ENCODE measurements at places on chromosomes 6 and 20.

GRCh38 chr6:25490018-25490801, 161.8 kb upstream of the SCGN start:
- peak; percentile 81 for DNase-seq

- no peak for DNase-seq
These were observed 255.3 kb upstream of the POU3F2 start for GRCh38 chr6:98579079-98579478.

GRCh38 chr20:61271312-61272231, 19.5 kb downstream of the CDH4 start:
- DNase-seq, result no peak

- DNase-seq, result no peak
These were observed 4.2 kb downstream of the RIMS4 start for GRCh38 chr20:44805979-44806620.

DNA sequence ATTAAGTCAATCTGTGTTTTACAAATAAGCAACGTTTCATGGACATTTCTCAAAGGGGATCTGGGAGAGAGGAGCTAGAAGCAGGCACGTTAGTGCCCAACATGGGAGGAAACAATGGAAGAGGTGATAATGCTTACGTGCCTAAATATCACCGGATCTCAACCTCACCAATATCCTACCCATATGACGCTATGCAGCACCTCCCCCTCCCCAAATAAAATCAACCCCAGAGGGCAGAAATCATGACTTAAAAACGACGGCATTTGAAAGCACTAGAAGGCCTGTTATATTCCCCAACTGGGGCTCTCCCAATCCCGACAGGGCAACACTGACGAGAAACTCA, 425 bp downstream of the HBS1L start:
- DNase-seq, result peak; percentile 13

GRCh38 chr6:158803733-158804143, 15.4 kb downstream of the EZR start:
- peak; percentile 28 for DNase-seq

GRCh38 chr20:17810062-17810631, 110.4 kb downstream of the BANF2 start:
- peak; percentile 17 for DNase-seq

- DNase-seq, result no peak
These were observed 2.0 kb downstream of the ZNF318 start for GRCh38 chr6:43367245-43367984.

- DNase-seq, result peak; percentile 14
These were observed 328.5 kb upstream of the AGPAT4 start for GRCh38 chr6:161602359-161602758.

DNA sequence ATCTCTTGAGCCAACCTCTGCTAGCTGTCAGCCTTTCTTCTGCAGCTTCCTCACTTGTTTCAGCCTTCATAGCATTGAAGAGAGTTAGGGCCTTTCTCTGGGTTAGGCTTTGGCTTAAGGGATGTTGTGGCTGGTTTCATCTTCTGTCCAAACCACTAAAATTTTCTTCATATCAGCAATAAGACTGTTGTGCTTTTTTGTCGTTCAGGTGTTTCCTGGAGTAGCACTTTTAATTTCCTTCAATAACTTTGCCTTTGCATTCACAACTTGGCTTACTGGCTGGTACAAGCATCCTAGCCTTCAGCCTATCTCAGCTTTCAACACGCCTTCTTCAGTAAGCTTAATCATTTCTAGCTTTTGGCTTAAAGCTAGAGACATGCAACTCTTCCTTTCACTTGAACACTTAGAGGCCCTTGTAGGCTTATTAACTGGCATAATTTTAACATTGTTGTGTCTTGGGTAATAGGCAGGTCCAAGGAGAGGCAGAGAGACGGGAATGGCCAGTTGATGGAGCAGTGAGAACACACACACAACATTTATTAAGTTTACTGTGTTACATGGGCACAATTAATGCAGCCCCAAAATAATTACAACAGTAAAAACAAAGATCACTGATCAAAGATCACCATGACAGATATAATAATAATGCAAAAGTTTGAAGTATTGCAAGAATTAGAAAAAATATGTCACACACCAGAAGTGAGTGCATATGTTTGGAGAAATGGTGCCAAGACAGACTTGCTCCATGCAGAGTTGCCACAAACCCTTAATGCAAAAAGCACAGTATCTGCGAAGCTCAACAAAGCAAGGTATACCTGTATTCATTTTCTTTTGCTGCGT, 98.6 kb downstream of the HIVEP1 start:
- peak; percentile 13 for DNase-seq

DNA sequence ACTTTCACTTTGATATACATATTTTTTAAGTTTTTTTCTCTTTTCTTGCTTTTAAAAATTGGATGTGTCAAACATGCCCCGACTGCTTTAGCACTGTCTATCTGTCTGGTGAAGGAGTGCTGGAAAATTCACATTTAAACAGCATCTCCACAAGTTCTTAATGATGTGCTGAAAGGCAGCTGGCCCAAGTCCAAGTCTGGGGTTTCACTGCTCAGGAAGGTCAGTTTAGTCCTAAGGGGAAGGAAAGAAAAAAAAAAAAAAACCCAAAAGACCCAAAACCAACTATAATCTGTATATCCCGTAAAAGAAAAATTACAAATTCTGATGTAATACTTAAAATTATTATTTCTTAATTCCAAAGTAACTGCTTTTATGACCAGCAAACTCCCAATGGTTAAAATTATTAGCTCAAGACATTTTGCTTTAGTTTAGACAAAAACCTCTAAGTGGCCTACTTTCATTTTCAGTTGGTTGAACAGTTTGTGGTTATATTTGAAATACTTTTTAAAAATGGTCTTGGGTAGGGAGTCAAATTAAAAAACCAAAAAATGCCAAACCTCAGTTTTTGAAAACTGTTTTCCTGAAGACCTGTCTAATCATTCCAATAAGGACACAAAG, 79.5 kb upstream of the PREP start:
- peak; percentile 63 for DNase-seq

DNA sequence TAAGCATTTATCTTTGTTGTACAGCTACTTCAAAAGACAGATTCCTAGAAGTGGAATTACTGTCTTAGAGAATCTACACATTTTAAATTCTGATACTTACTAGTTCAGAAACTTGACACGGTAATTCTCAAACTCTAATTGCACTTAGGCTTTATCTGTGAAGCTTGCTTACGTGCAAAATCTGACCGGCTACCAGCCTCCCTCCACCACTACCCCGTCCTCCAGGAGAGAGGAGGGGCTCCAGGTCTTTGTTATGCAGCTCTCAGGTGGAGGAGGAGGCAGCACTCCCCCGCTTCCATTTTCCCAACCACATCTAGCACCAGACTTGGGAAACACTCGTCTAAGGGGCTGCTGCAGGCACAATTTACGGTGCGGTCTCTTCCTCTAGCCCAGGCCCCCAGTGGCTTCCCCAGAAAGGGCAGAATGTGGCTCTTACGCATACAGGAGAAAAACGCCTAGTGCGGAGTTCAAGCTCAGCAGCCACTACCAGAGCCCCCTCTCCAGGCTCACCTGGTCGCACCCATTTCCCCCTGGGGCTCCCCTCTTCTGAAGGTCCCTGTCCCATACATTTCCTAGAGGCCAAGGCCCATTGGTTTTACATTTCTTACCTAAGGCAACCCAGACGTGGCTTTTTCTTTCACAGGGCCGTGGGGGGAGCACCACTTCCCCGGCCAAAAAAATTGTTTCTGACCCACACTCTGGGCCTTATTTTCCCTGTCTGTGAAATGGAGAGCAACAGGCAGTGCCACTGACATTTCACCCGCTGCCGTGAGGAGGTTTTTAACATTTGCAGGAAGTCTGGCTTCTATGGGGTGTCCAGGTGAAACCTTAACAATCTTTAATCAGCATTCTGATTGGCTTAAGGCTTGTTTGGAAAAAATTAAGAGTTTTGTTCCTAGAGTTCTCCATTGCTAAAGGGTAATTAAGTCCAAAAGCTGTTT, 1.6 kb upstream of the TGIF2 start:
- no peak for DNase-seq

DNA sequence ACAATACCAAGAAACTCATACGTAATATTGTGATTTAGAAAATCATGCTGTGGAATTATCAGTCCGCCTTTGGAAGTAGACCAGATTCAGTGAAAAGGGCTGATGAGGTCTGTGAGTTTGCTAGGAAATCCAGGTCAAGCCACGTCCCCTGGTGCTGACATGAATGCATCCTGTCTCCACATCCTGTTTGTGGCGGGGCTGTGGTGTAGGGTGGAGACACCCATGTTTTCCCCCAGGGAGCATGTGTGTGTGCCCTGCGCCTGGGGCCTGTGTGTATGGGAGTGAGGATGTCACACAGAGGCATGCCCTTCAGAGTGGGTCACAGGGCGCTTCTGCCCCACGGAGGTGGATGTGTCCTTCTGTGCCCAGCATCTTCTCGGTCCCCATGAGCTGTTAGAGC, 109.1 kb downstream of the SASH1 start:
- no peak for DNase-seq

- DNase-seq, result peak; percentile 100
These were observed 61.1 kb upstream of the SLC22A16 start for GRCh38 chr6:110537208-110538123.

DNA sequence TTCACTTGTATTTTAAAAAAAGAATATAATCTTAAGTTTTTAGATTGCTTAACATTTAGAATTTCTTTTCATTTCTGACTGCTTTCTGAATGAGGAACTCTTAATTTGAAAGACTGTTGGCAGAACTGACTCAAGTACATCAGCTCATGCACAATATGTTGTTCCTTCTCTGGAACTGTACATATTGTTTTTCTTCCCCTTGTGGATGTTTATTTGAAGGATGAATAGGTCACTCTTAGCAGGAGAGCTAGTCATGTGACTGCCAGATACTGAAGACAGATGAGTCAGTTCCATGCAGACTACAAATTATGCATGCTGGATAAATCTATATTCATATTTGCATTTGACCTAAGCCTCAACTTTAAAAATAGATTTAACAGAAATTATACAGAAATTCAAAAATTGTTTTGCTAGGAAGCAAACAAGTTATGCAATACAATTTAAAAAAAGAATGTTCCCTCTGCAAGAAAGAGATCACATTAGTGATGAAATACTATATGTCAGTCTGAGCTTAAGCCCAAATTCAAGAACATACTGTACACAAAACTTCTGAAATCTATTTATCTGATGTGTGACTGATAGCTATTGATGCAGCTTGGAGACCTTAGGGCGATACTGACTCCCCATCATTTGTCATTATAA, 1274.9 kb upstream of the GJE1 start:
- DNase-seq, result peak; percentile 94

- no peak for DNase-seq
These were observed 137.2 kb downstream of the EDN3 start for GRCh38 chr20:59437601-59438031.

GRCh38 chr6:25804804-25805203, 27.0 kb downstream of the SLC17A1 start:
- no peak for DNase-seq

DNA sequence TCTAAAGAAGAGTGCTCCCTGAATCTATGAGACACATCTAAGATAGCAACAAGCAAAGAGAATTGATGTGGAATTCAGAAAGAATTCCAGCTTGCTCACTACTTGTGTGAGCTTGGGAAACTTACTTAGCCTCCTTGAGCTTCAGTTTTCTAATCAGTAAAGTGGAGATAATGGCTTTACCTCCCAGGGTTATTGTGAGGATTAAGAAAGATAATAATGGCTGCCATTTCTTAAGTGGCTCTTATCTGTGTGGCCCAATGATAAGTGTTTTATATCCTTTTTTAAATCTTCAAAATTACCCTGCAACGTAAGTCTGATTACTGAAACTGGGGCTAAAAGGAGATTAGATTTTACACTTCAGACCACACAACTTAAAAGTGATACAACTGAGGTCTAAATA, 418.5 kb downstream of the LMBRD1 start:
- no peak for DNase-seq

- peak; percentile 86 for DNase-seq
These were observed 26.2 kb downstream of the BCAS1 start for GRCh38 chr20:54044156-54044555.

GRCh38 chr6:31574106-31575061, 981 bp upstream of the TNF start:
- DNase-seq, result no peak

GRCh38 chr6:2220154-2220553, 25.3 kb downstream of the GMDS start:
- DNase-seq, result no peak

DNA sequence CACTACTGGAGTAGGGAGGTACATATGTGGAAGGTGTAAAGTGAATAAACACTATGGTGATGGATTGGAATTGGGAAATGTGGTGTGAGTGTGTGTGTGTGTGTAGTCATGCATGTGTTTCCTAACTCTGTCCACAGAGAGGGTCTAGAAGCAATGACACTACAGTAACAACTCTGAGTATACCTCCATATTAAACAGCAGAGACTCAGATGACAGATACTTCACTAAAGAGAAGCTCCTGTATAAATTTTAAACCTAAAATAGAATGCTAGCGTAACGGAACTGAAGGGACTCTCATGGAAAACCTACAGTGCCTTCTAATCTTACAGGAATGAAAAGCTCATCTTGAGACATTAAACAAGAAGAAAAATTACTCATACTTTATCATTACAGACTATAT, 150.5 kb downstream of the SLC16A10 start:
- peak; percentile 34 for DNase-seq

DNA sequence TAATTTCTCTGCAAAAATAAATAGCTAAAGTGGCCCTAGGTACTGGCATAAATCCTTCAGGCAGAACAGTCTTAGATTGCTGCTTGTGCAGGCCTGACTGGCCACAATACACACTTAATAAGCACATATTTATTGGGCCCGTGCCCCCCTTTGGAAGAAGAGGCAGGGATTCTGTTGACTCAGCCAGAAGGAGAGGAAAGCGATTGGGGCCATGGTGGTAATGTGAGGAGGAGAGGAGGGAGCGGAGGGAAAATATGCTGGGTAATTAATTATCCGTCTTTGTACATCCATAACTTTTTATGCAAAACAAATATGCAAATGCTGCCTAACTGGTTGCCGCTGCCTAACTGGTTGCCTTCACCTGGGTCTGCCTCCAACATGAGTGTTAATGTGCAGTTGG, 36.2 kb downstream of the CD40 start:
- no peak for DNase-seq

DNA sequence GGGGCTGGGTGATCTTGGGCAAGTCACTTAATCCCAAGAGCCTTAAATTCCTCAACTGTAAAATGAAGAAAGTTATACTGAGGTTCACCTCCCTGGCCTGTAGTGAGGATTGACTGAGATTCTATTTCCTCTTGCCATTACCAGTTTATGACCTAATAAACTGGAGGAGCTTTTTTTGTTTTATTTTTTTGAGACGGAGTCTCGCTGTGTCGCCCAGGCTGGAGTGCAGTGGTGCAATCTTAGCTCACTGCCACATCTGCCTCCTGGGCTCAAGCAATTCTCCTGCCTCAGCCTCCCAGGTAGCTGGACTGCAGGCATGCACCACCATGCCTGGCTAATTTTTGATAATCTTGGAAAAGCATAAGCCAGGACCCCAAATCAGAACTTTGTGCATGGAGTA, 161.4 kb upstream of the SNX9 start:
- no peak for DNase-seq

DNA sequence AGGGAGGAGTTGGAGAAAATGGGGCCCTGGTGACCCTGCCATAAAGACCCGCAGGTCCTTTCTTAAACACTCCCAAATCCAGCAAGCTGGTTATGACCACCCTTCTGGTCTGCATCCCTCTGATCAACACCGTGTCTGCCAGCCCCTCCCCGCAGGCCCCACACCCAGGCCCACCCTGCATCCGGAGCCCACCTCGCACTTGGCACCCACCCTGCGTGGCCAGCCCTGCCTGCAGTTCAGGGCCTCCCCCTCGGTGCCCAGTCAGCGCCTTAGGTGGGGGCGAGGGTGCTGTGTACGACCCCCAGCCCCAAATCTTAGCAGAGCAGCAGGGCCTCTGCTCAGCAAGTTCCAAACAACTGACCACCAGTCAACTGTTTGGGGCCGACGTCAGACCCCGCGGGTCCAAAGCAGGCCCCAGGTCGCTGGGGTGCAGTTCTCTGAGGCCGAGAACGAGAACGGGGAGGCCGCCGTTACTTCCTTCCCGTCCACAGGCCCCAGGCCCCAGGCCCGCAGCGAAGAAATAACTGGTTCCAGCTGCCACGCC, 1.2 kb downstream of the ACSS1 start:
- DNase-seq, result no peak

All from renal cortical epithelial cell (primary cell).